Spleen (tissue), 13 donors: ENCODE measurements at places on chromosomes 6 and 20. TPM values are rescaled to one million over a fixed set of nuclear protein-coding genes. Genes with fewer than 3 reads are reported as not detected.

- no peak for DNase-seq
Observed at GRCh38 chr6:5751525-5752390, 255.0 kb downstream of the NRN1 start.

- DNase-seq, result no peak
Observed at GRCh38 chr6:149150801-149151398, 166.6 kb upstream of the TAB2 start.

GRCh38 chr6:35733633-35734032, 3.2 kb upstream of the ARMC12 start:
- DNase-seq, result peak; percentile 73

GRCh38 chr6:30060606-30061091, 416 bp upstream of the POLR1H start:
- peak; percentile 85 for DNase-seq

DNA sequence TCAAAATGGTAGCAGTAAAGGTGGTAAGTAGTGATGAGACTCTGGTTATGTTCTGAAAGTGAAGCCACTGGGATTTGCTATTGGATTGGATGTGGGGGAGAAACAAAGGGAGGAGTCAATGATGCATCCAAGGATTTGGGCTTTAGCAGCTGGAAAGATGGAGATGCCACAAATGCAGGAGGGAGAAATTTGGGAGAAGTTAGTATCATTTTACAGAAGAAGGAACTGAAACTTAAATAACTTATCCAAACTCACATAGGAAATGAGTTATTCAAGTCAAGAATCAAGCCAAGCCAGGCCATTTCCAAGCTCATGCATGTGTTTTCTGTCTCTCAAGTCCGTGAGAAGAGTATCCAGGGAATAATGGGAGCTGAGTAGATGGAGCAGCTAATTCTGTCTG, 155.1 kb upstream of the TNFAIP3 start:
- no peak for DNase-seq

UTRN gene
- polyA plus RNA-seq, result 15.4 TPM

DNA sequence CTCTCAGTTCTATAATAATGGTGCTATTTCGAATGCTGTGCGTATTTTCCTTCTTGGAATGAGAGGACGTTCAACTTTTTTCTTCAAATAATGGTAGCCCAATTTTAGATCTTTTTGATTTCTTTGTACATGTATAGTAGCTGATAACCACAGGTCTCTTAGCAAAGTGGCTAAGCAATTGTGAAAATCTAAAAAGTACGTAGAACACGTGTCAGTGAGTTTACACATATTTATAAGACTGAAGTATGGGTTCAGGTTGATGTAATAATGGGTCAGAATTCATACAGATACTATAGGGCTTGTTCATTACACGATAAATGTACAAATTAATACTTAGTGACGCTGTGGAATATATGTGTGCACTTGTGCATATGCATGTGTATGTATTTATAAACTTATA, 1.3 kb downstream of the SMIM13 start:
- no peak for DNase-seq

- DNase-seq, result no peak
Observed at GRCh38 chr20:31559704-31560093, 45.4 kb upstream of the ID1 start.

DNA sequence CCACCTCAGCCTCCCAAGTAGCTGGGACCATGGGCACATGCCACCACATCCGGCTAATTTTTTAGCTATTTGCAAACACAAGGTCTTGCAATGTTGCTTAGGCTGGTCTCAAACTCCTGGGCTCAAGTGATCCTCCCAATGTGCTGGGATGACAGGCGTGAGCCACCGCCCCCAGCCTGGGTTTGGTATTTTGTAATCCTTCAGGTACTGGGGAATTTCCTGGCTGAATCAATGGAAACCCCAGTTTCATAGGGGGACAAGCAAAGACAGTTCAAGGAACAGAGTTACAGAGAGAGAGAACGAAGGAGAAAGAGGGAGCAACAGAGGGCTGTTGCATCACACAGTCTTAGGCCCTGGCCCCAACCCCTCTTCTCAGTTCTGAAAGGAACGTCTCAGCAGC, 35.7 kb downstream of the RAB44 start:
- DNase-seq, result peak; percentile 12

IYD gene
- not detected for polyA plus RNA-seq

DNA sequence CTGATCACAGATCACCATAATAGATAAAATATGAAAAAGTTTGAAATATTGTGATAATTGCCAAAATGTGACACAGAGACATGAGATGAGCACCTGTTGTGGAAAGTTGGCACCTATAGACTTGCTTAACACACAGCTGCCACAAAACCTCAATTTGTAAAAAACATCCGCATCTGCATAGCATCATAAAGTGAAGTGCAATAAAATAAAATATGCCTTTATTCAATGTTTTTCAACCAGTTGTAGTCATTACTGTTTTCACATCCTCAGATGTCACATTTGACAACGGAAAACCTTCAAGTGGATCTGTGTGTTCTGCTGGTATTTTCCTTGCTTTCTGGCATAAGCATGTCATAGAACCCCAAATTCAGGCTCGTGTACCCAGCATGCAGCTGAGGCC, 50.2 kb upstream of the IFNGR1 start:
- DNase-seq, result no peak

- no peak for DNase-seq
Observed at GRCh38 chr6:45512717-45513116, 135.0 kb upstream of the SUPT3H start.

PPARD gene
- 9.4 TPM for polyA plus RNA-seq

GRCh38 chr6:135440087-135440792, 57.3 kb downstream of the AHI1 start:
- no peak for DNase-seq

DNA sequence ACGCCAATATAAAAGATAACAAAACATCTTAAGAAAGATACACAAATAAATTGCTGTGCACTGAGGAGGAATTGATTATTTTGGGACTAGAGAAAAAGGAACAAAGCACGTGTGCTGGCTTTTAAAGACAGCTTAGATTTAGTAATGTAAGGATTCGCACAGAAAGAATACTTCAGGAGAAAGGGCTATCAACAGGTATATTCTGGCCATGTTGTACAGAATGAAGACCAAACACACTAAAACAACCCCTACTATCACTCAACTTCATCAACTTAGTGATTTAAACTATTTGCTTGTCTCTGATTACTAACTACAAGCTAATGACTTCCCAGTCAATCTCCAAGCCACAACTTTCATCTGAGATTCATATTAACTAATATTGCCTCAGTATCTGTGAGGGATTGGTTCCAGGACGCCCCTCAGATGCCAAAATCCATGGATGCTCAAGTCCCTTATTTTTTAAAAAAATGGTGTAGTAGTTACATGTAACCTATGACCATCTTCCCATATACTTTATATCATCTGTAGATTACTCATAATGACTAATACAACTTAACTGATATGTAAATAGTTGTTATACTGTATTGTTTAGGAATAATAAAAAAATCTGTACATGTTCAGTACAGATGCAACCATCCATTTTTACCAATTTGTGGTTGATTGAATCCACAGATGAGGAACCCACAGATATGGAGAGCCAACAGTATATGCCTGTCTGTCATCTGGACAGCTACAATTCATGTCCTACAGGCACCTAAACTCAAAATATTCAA, 4.5 kb downstream of the DEK start:
- no peak for DNase-seq

JAG1 gene
- polyA plus RNA-seq, result 13.1 TPM

DNA sequence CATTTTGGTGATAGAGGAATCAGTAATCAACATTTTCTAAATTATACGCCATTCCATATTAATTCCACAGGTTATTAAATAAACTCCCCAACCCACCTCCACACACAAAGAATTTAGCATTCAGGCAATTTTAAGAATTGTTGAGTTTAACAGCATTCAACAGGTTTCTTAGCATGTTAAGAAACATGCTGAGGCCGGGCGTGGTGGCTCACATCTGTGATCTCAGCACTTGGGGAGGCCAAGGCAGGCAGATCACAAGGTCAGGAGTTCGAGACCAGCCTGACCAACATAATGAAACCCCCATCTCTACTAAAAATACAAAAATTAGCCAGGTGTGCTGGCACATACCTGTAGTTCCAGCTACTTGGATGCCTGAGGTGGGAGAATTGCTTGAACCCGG, 64.0 kb upstream of the PHACTR2 start:
- no peak for DNase-seq

- no peak for DNase-seq
Observed at GRCh38 chr20:9141070-9141469, 72.2 kb downstream of the PLCB4 start.

DNA sequence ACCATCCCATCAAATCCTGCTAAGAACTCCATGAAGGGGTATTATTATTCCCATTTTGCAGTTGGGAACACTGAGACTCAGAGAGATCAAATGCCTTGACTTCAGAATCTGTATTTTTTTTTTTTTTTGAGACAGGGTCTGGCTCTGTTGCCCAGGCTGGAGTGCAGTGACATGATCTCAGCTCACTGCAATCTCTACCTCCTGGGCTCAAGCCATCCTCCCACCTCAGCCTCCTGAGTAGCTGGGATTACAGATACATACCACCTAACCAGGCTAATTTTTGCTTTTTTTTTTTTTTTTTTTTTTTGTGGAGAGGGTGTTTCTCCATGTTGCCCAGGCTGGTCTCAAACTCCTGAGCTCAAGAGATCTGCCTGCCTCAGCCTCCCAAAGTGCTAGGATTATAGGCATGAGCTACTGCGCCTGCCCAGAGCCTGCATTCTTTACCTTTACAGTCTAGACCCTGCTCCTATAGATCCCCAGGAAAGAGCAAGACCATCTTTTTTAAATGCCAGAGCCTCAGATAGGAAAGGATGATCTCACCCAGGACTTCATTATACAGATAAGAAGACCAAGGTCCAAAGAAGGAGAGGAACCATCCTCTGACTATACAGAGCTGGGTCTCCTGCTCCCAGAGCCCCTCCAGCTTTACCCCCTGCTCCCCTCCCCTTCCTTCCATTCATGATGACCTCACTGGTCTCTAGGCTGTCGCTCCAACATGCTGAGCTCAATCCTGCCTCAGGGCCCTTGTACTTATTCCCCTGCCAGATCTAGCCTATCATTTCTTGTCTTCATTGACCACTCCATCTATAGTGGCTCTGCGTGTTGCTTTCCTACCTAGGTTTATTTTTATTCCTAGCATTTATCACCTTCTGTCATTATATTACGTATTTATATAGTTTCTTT, 138.6 kb downstream of the CEBPB start:
- DNase-seq, result peak; percentile 12

SIRPG gene
- 5.2 TPM for polyA plus RNA-seq

RIMS4 gene
- under 0.01 TPM for polyA plus RNA-seq

COL9A3 gene
- 14.7 TPM for polyA plus RNA-seq

DNA sequence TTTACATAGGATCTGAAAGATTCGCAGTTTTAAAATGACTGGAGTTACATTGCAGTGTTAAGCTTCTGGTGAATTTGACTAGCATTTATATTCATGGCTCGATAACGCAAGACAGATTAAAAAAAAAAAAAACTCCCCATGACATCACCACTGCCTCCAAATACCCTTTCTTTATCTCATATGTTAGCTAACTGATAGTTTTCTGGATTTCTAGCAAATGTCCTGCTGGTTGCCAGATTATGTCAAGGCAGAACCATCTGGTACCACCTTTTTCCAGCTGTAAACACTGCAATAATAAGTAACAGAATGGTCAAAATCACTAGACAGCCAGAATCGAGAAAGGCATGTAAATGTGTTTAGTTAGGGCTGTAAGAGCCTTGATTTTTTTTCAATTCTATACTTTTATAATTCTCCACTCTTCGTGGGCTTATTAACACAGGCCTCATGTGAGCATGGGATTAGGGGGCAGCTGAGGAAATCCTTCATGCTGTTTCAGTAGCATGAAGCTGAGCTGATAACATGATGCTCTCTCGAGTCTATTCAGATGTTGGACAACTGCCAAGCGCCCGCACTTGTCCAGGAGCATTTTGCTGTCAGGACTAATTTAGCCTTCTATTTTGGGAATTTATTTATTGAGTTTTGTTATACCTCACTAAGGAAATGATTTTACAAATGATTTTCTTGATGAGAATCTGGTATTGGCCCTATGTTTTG, 166.0 kb upstream of the SCGN start:
- DNase-seq, result no peak

GRCh38 chr20:4513720-4514119, 208.0 kb upstream of the PRND start:
- DNase-seq, result no peak

- no peak for DNase-seq
Observed at GRCh38 chr6:153170511-153170910, 39.4 kb upstream of the RGS17 start.

- DNase-seq, result no peak
Observed at GRCh38 chr6:159726255-159726917, 920 bp upstream of the WTAP start.

DNA sequence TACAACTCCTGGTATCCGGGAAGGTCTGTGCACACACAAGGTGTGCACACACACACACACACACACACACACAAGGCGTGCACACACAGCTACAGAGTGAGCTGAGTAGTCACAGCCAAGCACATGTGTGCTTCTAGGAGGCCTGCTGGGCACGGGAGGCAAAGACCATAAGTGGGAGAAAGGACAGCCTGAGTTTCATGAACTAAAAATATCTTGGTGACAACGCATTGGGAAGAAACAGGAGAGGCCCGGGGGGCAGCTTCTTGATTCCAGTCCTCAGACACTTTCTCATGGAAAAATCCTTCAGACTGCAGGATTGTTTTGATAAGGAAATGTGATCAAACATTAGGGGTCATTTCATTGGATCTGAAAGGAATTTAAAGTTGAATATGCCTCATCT, 2.6 kb downstream of the TRAF3IP2 start:
- no peak for DNase-seq

DNA sequence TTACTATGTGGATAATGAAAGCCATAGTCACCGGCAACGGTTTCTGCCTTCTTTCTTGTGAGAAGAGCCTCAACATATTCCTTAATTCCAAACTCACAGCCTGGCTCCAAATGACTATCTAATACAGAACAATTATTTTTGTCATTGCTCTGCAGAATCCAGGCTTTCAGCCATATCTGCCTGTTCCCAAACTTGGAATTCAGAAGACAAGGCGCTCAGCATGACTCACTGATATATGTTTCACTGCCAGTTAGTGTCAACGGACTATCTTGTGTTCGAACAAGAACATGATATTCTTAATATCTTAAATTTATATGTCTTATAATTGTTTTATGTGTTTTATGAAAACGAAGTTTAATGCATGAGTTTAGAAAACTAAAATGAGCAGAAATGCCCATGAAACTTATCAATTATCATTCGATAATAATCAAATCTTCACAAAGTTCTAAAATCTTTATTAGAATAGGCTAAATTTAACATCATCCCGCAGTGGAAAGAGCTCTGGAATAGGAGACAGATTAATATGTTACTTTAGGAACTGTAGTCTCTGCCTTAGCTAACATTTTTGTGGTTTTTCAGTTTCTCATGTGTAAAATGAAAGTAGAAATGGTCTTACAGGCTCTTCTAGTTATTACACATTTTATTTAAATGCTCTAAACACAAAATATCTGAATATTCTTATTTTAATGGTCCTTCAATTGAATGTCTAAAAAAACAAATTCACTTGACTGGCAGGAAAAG, 669.3 kb upstream of the GJE1 start:
- no peak for DNase-seq

- no peak for DNase-seq
Observed at GRCh38 chr20:46324379-46324778, 16.1 kb upstream of the CDH22 start.
